Stimulated activated CD4-positive, alpha-beta T cell treated with anti-CD3 and anti-CD28 coated beads, Interleukin-12 subunit alpha, Interleukin-12 subunit beta, amount 100 ng/mL, for 24 hours (primary cell): ENCODE measurements at places on chromosomes 2 and 18.

GRCh38 chr2:145815933-145816332 lies 1296.0 kb upstream of the ZEB2 start:
- DNase-seq = no peak

DNA sequence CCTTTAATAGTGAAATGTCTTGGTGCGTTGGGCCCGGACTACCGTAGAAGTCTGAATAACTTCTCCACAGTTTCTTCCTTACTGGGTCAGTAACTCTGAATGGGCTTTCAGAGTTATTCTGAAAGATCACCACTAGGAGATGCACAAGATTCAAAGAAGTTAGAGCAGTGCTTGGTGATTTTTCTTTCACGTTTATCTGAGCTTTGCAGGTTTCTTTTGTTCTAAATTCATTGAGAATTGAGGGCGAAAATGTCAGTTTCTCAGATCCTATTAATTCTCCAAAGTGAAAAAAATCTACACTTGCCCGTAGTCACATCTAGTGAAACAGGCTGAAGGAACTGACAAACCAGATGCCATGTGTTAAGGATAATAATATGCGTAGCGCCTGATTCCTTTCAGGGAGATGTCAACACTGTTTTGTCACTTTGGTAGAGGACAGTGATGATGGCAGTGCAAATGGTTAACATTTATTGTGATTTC lies 70.1 kb downstream of the QPCT start:
- DNase-seq = no peak

GRCh38 chr2:144117086-144117485 lies 402.8 kb downstream of the ZEB2 start:
- DNase-seq = no peak

- DNase-seq = no peak
Observed at GRCh38 chr2:232910376-232910775, 40.3 kb downstream of the SNORC start.

- DNase-seq = no peak
Observed at GRCh38 chr2:28435241-28435640, 42.6 kb downstream of the FOSL2 start.
